Stimulated activated naive CD4-positive, alpha-beta T cell (primary cell): ENCODE measurements at places on chromosomes 7 and 10.
A peak's percentile ranks its signal among the peaks of the same experiment; 100 is the strongest.

GRCh38 chr7:142153400-142153799 lies 41.9 kb downstream of the MGAM2 start:
- no peak for DNase-seq

DNA sequence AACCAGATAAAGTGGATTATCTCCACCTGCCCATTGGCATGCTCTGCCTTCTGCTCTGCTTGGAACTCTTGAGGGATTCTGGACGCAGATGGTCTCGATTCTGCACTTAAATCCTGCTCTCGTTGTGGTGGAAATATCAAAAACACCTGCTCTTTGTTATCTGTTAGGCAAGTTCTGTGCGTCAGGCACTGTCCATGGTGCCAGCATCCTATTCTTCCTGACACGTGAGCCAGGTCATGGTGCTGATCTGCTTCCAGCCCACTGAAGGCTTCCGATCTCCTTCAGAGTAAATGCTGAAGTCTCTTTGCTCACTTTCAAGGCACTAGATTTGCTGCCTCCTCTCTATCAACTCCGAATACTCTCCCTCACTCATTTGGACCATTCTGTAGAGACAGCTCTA lies 505.6 kb downstream of the HTR7 start:
- no peak for DNase-seq

GRCh38 chr7:50305583-50306493 lies 1.3 kb downstream of the IKZF1 start:
- DNase-seq, result no peak

GRCh38 chr10:3548076-3548475 lies 236.9 kb downstream of the KLF6 start:
- DNase-seq, result no peak

DNA sequence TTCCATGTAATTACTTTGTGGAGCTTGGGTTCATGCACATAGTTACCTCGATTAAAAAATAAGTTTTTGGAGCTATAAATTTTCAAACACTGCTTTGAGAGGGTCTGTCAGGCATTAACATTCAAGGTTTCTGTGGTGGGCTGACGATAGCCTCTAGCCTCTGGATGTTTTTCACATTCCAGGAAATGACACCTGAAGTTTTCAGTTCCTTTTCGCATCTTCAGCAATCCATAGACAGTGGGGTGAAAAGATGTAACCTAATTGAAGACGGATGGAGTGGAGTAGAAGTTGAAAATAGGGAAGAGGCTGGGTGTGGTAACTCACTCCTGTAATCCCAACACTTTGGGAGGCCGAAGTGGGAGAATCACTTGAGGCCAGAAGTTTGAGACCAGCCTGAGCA lies 197.7 kb downstream of the AUTS2 start:
- DNase-seq, result no peak

- DNase-seq, result peak; percentile 39
These were observed 67.8 kb upstream of the PDCD4 start for GRCh38 chr10:110803830-110804338.

GRCh38 chr7:158257516-158258410 lies 329.9 kb downstream of the PTPRN2 start:
- no peak for DNase-seq

GRCh38 chr7:151579644-151580043 lies 59.9 kb upstream of the RHEB start:
- DNase-seq, result no peak

- no peak for DNase-seq
These were observed 416.4 kb upstream of the MKI67 start for GRCh38 chr10:128542659-128543058.

DNA sequence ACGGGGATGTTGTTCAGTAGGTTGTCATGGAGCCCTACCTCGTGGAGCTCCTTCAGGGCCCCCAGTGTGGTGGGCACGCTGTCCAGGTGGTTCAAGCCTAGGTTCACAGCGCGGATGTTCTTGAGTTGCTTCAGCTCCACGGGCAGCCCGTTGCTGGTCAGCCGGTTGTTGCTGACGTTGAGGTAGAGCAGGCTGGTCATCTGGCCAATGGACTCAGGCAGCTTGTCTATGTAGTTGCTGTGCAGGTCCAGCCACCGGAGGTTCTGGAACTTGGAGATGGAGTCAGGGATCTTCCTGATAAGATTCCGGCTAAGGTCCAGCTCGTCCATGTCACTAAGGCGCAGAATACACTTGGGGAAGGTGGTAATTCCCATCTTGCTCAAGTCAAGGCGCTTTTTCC lies 26.0 kb downstream of the LRRC18 start:
- DNase-seq, result no peak

DNA sequence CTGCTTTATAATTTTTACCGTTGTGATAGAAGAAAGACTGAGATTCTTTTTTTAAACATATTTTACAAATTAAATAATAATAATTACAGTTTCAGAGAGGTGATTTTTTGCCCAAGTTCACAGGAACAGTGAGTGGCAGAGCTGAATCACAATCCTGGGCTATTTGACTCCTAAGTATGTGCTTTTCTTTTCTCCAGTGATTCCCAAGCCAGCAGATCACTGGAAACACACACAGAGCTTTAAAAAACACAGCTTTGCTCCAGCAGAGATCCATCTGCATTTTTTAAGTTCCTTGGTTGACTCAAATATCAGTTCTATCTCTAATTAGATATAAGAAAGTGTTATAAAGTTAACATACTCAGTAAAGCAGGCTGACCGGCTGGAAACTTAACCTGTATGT lies 69.0 kb downstream of the AHR start:
- DNase-seq, result no peak

- DNase-seq, result no peak
These were observed 49.0 kb downstream of the LAMB1 start for GRCh38 chr7:107953924-107954303.

DNA sequence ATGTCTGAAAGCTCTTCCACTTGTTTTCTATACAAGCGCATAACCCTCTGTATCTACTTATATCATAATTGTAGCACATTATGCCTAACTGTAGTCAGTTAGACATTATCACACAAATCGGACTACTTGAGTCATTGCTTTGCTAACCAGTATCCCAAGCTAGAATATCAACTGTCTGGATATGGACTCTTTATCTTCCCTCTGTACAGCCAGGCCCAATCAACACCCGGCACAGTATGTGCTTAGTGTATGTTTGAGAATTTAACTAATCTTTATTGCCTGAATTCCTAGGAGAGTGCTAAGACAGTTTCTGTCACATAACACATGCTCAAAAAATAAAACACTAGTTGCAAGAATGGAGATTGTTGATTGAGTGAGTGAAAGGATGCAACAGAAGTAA lies 211.2 kb downstream of the ARL4A start:
- DNase-seq, result no peak

DNA sequence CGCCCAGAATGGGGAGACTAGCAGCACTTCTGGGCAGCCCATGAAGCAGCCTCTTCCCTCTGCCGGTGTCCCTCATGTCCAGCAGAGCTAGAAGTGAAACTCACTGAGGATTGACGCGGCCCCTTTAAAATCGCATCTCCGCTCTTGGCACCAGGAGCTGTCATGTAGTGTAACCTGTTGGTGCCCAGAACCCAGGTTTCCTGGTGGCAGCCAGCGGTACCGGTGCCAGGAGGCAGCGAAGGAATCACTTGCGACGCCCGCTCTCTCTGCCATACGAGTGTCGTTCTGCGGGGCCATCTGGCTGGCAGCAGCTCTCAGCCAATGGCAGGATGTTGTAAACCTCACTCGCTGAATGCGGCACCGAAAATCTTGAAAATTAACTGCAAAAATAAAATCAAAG lies 82.7 kb downstream of the CUX1 start:
- no peak for DNase-seq

- no peak for DNase-seq
These were observed 121.8 kb downstream of the CAMK1D start for GRCh38 chr10:12471135-12471534.

DNA sequence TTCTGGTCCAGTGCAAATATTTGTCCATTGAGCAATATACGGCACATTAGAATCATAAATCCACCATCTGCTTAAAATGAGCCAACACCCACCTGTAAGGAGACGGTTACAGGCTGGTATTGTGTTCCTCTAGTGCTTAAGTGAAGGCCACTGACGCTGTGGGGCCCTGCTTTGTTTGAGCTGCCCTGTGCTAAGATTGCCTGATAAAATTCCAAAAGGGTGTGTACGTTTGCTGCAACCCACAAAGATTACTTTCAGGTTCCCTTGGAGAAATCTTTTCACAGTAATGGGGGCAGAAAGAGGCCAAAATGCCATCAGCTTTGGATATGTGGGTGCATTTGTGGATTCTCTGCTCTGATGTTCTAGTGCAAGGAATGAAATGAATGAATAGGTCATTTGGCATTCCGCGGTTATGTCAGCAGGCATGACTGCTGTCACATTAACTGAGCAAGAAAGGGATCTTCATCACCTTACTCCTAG lies 34.4 kb downstream of the AGR3 start:
- DNase-seq, result no peak

DNA sequence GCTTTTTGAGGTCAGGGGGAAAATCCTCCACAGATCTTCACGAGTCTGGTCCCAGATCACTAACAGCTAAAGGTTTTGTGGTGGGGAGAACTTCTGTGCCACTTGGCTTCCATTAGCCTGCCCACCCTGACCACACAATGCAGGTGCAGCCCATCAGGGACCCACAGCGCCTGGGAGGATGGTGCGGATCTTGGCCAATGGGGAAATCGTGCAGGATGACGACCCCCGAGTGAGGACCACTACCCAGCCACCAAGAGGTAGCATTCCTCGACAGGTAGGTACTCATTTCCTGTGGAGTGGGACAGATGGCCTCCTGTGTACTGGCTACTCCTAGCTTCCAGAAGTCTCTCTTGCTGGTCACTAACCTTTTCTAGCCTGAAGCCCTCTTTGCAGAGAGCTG lies 1.5 kb downstream of the FAM241B start:
- DNase-seq, result no peak

- DNase-seq, result no peak
These were observed 8.6 kb upstream of the SUN1 start for GRCh38 chr7:823649-824048.

DNA sequence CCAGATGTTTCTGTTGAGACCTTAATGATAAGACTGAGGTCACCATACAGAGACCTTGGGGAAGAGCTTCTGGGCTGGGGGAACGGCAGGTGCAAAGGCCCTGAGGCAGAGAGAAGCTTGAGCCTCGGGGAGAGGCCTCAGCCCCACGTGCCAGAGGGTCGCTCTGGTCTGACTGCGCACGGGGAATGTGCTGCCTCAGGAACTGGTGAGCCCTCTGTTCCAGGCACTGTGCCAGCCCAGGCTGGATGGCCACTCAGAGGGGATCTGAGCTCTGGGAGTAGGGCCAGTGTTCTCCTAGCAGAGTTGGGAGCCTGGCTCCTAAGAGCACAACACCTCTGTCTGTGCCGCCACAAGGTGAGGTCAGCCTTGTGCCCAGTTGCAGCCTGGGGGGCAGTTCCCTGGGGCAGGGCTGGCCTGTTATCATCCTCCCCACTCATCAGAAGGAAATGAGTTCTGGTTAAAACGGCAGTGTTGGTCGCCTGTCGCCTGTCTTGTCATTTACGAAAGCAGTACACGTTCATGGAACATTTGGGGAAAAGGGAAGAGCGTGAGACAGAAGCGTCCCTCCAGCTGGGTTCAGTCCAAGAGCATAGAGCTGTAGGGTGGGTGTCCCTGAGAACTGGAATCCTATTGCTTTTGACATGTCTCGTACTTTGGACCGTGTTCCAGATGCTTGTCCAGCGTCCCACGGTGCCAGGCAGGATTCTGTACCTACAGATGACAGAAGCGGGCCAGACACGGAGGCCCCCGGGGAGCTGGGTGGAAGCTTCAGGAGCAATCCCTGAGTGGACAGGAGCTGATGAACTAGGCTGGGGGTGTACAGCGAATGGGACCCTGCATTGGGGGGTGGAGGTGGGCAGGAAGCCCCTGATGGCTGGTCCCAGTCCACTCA lies 4.3 kb downstream of the TTYH3 start:
- no peak for DNase-seq

DNA sequence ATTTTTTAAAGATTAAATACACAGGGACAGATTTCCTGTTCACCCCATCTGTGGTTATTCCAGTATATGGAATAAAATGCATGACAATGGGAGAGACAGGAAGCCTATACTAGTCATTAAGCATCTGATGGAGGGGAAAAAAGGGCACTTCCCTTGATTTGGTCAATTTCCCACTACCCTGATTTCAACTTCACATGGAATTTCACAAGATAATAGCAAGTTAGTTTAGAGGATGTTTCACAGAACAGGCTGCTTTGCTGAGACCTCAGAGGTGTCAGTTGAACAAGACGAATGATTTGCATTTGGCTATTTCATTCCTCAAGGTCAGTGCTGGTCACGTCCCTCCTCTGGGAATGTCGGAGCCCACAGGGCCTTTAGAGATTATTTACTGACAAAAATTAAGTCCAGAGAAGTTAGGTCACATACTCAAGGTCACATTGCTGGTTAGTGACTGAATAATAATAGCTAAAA lies 4.7 kb upstream of the ITPRIP start:
- DNase-seq, result no peak

DNA sequence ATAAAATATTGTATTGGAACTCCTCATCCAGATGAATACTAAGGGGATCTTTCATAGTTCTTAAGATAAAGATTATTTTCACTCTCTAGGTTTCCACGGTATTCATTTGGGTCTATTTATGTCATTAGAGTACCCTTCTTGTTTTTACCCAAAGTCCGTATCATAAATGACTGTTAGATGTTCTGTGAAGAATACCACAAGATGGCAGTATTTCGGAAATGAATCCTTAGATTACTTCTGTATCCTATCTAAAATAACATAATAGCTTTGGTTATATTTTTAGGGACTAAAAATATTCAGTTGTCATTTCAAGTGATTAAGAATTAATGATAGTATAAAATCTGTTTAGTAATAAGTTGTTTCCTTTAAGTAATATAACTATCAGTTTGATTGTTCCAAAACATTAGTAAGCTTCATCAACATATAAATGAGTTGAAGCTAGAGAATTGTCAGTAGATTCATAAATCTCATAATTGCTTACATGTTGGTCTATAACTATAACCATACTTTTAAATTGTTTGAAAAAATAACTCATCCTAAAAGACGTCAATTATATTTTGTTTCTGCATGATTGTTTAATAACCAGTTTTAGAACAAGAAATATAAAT lies 337.5 kb upstream of the KCND2 start:
- no peak for DNase-seq

DNA sequence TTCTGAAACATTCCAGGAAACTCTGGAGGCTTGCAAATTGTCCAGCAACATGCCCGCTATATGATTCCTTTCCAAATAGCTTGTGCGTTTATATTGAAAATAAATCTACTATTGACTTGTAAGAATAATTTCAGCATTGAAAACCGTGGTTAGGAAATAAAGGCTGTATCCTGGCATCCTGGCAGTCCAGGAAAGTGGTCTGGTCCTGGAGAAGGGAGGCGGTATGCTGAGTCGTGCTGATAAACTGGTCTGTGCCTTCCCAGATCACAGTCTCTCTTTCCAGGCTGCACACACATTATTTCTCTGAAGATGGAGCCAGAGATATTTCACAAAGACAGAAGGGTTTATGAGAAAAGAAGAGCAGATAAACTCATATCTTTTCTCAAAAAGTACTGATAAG lies 350.1 kb upstream of the COBL start:
- DNase-seq, result no peak

GRCh38 chr10:131983780-131984179 lies 2.1 kb upstream of the BNIP3 start:
- DNase-seq, result no peak

- no peak for DNase-seq
These were observed 18.9 kb downstream of the EXOC6 start for GRCh38 chr10:92867235-92867634.

- no peak for DNase-seq
These were observed 57.3 kb upstream of the SPOCK2 start for GRCh38 chr10:72145657-72146056.

GRCh38 chr7:133682364-133683181 lies 429.7 kb downstream of the EXOC4 start:
- DNase-seq, result no peak

- peak; percentile 8 for DNase-seq
These were observed 29.9 kb downstream of the RNLS start for GRCh38 chr10:88553116-88553752.
